Skeletal muscle tissue (tissue), 5 donors: ENCODE measurements at places on chromosomes 11 and 22. TPM values are rescaled to one million over a fixed set of nuclear protein-coding genes. Genes with fewer than 3 reads are reported as not detected.

The HORMAD2 gene
- total RNA-seq, result not detected

The SCO2 gene
- 0.52 TPM for total RNA-seq

The OR51A7 gene
- total RNA-seq, result not detected

The SMIM35 gene
- not detected for total RNA-seq
